ENCODE measurements at places on chromosomes 6 and 20. TPM values are rescaled to one million over a fixed set of nuclear protein-coding genes. Genes with fewer than 3 reads are reported as not detected.

Gene MAP7
- total RNA-seq, result 51.1 TPM

Gene CCN6
- not detected for total RNA-seq

DNA sequence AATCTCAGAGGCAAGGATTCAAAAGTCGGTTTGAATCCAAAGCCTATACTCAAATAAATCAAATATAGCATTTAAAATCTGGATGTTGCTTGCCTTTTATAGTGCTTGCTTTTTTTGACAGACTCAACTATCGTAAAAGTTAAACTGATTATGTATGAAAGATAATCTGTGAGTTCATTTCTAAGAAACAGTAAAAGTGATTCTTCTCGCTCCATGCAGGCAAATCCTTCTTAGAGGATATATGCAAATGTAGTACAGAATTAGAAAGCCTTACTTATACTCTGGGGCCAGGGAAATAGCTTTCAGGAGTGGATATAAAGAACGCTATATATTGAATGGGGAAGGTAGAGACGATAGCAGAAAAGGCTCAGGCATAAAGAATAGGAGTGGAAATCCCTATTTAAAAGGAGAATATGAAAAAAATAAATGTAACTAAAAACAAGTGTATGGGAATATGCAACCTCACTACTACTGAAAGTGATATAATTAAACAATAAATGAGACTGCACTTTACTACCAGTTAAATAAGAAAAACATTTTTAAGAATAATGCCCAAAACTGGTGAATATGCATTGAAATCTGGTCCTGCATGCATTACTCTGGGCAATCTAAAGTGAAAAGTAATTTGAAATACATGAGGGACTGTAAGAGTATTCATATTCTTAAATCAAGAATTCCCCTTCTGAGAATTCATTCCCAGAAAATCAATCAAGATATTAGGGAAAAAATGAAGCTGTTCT lies 361.8 kb upstream of the PLCB4 start:
- DNase-seq, result no peak

- DNase-seq, result no peak
Measured at GRCh38 chr6:104936766-104937535, 20.0 kb upstream of the LIN28B start.

- DNase-seq, result no peak
Measured at GRCh38 chr6:116971959-116972358, 94.9 kb downstream of the RFX6 start.

GRCh38 chr6:63998991-63999390 lies 363.4 kb downstream of the PHF3 start:
- no peak for DNase-seq

GRCh38 chr6:22057962-22058361 lies 238.9 kb downstream of the PRL start:
- no peak for DNase-seq

GRCh38 chr20:58375759-58376352 lies 13.2 kb upstream of the VAPB start:
- no peak for DNase-seq

DNA sequence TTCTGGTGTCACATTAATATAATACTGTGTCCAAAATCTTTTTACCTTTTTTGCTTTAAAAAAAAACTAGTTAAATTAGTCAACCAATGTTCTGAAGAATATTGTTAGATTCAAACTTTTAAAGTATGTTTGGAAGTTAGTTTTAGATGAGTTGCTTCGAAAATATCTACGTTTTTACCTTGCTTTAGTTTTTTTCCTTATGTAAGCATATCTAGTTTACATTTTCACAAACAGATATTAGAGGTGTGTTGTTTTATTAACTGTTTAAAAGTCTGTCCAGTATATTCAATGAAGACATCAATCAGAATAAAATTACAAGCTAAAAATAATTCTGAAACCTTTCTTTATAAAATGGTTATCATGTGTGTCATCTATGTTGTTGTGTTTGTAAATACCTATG lies 375.0 kb upstream of the BTBD3 start:
- no peak for DNase-seq

DNA sequence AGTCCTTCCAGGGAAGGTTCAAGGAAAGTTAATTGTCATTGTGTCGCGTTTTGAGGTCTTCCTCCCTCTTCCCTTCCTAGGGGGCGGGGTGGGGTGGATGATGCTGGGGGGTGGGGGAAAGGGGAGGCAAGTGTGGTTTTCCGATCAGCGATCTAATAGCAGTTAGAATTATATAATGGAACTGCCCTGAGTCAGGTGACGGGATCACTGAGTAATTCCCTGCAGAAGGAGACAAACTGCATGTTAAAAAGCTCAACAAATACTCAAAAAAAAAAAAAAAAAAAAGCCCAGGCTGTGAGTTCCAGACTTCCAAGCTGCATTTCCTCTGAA lies 240.4 kb downstream of the PHACTR1 start:
- no peak for DNase-seq

- DNase-seq, result no peak
Measured at GRCh38 chr20:62742979-62743776, 34.5 kb downstream of the NTSR1 start.

DNA sequence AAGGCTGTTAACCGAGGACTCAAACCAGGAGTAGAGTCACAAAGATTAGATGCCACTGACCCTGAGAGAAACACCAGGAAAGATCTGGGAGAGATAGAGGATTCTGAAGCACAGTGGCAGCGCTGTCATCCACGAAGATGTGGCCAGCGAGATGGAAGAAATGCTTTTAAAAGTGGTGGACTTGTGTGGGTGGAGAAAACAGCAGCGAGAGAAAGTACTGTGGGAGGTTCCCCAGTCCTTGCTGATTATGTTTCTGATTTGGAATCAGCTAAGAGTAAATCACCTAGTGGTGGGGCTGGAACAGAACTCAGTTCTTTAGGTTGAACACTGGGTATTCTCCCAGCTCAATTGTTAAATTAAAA lies 435 bp upstream of the ZNF322 start:
- DNase-seq, result no peak

DNA sequence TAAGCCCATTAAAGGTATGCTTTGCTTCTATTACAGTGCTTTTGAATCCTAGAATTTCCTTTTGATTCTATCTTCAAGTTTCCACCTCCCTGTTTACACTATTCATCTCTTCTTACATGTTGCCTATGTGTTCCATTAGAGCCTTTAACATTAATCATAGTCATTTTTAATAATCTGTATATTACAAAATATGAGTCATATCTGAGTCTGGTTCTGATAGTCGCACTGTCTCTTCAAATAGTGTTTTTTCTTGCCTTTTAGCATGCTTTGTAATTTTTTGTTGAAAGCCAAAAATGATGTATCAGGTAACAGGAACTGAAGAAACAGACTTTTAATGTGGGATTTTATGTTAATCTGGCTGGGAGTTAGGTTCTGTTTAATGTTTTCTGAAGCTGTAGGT lies 68.4 kb downstream of the DNAAF9 start:
- DNase-seq, result no peak

DNA sequence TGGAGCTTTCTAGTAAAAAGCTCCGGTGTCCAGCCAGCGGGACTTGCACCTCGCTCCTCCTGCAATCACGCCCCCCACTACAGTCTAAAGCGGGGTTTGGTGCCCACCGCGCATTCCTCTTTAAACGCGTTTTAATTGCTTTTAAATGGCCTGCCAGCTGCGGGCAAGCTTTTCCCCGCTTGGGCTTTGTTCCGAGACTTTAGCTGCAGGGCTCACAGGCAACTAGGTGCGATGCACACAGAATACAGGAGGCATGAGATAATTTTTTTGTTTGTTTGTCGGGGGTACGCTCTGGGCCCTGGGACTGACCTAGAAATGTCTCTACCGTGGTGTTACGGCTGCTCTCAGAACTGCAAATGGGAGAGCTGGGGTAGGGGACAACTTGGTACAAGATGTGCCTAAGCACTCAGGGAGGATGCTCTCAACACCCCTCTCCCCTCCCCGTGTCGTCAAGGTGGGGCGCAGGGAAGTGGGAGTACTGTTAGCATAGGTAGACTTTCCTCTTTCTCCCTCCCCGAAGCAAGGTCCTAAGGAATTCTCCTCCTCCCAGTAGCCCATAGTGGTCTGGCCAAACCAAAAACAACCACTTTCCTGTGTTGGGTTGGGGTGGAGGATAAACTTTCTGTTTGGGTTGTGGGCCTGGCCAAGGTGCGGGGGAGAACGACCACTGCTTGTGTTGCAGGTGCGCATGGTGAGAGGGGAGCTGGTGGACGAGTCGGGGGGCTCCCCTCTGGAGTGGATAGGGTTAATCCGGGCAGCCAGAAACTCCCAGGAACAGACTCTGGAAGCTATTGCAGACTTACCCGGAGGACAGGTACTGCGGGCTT lies 1.6 kb downstream of the PRDM13 start:
- no peak for DNase-seq

- DNase-seq, result no peak
Measured at GRCh38 chr20:3177746-3178485, 4.6 kb upstream of the LZTS3 start.

DNA sequence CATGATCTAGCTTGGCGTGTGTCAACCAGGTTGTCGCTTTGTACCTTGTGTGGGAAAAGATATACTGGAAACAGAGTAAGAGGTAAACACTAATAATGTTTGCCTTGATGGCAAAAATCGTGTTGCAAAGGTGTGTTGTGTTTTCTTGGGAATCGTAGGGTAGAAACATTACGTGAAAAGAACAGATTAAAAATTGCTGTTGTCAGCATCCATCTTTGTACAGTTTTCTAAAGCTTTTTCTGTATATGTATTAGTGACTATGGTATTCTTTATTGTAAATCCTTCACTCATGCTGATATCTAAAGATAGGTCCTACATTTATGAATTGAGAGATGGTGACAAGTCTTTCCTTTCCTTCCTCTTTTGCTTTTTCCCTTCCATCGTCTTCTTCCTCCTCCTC lies 116.9 kb downstream of the RPS12 start:
- no peak for DNase-seq

Data from H9 (cell line).